ENCODE measurements at places on chromosomes 16 and 17.

DNA sequence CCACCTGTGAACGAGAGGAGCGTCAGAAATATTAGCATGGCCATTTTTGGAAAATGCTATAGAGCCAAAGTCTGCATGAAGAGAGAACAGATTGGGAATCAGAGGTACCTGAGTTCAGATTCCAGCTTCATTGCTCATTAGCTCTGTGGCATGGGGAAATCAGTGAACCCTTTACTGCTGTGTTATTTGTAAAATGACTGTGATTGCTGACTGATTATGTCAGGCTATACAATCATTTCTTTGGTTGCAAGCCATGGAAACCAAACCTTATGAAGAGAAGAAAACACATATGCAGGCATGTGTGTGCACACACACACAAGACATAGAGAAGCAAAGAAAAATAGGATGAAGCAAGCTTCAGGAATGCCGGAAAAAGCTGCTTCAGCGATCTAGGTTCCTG lies 101.4 kb upstream of the HSBP1 start:
- no peak for DNase-seq

DNA sequence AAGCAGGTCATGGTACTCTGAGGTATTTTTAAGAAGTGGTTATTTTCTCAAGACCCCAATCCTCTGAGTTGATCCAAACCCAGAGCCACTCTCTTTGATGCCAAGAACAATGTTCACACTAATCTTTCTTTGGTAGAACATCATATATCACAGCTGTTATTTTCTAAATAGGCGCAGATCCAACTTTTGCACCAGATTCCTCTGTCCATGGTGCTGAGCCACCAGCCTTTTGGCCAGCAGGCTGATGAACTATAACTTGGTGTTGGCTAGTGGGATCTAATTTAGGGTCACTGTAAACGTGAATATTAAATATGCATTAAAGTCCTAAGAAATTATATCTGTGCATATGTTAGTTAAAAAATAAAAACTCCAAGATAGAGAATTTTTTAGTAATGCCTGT lies 7.0 kb upstream of the ZKSCAN2 start:
- DNase-seq: no peak

- DNase-seq: no peak
Observed at GRCh38 chr16:55154956-55155355, 169.0 kb upstream of the IRX6 start.

GRCh38 chr17:66711881-66712321 lies 123.0 kb upstream of the CACNG5 start:
- DNase-seq: no peak

GRCh38 chr17:5499476-5500231 lies 13.3 kb downstream of the MIS12 start:
- DNase-seq: no peak

GRCh38 chr16:56450986-56451752 lies at the start of the genes NUDT21 and OGFOD1:
TSS of gene NUDT21 (minus strand) at chr16:56451332. CDS start at chr16:56451202, 130 bp downstream.
TSS of gene OGFOD1 (plus strand) at chr16:56451554. CDS start at chr16:56451613, 59 bp downstream.
- peak; percentile 87 for DNase-seq

DNA sequence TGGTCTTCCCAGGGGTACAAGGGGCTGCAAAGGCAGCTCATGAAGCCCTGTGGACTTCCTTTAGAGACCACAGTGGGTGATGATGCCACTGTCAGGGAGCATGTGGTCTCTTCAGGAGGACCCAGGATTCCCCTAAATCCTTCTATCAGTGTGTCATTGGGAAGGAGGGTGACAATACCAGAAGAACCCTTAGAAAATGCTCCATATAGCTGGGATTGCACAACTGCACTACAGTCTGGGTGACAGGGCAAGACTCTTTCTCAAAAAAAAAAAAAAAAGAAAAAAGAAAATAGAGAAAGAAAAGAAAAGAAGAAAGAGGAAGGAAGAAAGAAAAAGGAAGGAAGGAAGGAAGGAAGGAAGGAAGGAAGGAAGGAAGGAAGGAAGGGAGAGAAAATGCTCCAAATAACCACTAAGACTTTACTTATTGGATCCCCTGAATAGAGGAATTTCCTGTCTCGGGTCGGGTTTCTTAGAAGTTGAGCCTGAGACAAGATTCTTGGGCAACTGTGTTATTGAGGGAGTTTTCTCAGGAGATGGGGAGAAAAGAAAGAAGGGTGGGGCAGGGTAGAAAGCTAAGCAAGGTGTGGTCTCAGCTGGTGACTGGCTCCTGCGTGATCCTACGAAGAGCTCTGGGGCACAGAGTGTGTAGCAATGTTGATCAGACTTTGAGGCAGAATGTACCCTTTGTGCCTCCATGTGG lies 83.1 kb upstream of the DNAH9 start:
- DNase-seq: no peak

- DNase-seq: no peak
Observed at GRCh38 chr17:82889496-82890338, 49.9 kb upstream of the ZNF750 start.

DNA sequence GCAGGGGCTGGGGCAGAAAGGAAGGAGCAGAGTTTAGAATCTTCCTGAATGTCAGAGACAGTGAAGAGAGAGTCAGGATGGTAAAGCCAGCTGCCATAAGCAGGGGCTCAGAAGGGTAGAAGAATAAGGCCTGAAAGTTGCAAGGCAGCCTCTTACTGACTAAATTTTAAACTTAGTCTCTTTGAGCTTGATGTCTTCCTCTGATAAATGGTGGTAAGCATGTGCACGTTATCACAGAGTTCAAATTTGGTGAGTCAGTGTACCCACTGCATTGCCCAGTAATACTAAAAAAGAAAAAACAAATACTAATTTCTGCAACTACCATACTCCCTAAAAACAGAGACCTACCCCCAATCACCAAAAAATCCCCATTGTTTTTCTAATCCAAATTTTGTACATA lies 45.2 kb downstream of the SIAH1 start:
- no peak for DNase-seq

DNA sequence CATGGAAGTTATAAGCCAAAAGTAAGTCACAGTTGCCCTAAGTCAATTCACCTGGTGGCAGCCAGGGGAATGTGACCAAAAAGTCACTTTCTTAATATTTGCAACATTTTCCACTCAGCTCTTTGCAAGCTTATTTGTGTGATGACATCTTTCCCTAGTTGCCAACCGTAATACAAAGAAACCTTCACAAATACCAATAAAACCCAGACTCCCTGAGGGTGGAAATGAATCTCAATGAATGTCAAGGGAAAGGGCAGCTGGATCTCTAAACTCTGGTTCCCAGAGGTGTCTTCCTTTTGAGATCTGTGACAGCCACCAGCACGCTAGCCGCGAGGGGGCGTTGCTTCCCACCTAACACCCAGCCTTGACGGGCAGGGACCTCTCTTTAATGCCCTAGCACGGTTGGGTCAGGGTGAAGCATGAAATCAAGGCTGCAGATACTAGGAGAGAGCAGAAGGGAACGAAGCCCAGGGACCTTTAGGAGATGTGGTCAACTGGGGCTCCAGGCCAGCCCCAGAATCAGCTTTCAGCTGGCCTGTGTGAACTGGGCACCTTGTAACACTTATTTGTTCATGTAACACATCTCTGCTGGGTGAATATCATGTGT lies 82.2 kb downstream of the CMC2 start:
- no peak for DNase-seq

DNA sequence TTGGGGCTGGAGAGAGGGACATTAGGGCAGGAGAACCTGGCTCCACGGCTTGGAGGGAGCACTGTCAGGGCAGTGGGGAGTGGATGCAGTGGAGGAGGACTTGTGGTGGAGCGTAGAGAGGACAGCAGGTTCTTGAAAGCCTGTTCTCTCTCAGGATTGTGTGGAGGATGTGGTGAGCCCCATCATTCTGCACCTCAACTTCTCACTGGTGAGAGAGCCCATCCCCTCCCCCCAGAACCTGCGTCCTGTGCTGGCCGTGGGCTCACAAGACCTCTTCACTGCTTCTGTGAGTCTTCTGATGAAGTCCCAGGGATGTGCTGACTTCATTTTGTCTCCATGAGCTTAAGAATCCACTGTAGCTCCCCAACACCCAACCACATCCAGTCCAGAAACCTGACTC lies 13.5 kb downstream of the COX6A2 start:
- no peak for DNase-seq

DNA sequence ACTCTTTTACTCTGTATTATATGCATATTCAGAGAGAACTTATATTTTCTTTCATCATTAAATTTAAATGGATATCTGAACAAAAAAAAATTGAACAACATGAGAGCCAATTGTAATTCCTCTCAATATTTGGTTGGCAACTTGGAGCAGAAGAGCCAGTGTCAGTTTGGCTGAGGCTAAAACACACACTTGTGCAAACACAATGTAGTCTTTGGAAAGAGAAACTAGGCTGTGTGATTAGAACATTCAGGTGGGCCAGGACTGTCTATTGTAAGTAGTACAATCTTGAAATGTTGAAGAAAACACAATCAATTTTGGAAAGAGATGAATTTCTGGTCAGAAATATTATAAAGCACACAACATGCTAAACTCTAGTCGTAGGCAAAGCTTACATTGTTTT lies 17.0 kb downstream of the DCAF7 start:
- no peak for DNase-seq

- no peak for DNase-seq
Observed at GRCh38 chr16:9107025-9107970, 15.9 kb downstream of the HAPSTR1 start.

- no peak for DNase-seq
Observed at GRCh38 chr16:66901626-66902025, 17.1 kb downstream of the CDH16 start.

DNA sequence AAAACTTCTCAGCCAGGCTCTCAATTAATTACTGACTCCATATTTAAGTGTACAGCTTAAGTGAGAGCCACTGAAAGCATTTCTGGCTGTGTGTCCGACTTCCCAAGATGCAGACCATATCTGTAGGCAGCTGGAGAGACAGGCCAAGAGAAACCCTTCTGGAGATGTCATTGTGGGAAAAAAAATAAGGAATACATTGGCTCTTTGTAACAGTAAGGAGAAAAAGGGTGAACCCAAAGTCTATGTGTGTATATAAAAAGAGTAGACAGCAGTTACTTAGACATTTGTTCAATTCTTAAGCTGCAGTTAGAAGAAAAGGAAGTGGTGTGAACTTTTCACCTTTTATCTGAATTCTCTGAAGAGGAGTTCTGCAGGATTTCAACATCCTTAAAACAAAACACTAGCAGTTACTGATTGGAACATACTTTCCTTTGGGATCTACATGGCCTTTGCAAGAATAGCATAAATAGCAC lies 21.7 kb downstream of the FAM117A start:
- DNase-seq: no peak

- no peak for DNase-seq
Observed at GRCh38 chr17:50728881-50729765, 9.7 kb downstream of the LUC7L3 start.

GRCh38 chr17:48483004-48483403 lies 47.8 kb downstream of the HOXB1 start:
- DNase-seq: no peak

- no peak for DNase-seq
Observed at GRCh38 chr17:65185062-65185461, 47.9 kb downstream of the RGS9 start.

- no peak for DNase-seq
Observed at GRCh38 chr17:58503866-58504265, 10.6 kb downstream of the MTMR4 start.

DNA sequence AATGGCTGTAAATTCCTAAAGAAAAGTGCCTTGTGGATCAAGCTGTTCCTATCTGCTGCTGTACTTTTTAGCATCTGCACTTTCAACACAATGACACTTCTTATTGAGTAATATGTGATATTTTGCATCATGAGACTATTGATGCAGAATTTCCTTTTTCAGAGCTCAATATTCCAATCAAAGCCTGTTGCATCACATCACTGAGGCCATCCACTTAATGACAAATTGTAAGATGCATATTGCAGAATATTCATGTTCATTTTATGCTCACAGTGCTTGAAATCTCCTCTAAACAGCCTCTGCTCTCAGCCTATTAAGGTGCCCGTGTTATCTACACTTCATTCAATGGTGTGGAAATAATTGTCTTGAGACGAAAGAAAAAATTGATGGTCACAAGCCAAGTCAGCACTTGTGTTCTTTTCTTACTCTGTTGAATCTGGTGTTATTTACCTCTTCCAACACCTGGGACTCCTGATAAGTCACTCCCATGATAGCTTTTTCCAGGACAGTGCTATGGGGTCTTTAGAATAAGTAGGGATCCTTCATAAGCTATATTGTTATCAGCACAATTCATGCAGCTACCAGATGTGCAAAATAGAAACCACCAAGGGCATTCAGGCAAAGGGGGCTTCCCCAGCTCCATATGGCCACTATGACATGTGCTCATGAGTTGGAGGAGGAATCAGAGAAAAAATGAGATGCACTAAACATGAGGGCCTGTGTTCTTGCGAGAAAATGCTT lies 9.3 kb upstream of the SKAP1 start:
- no peak for DNase-seq

DNA sequence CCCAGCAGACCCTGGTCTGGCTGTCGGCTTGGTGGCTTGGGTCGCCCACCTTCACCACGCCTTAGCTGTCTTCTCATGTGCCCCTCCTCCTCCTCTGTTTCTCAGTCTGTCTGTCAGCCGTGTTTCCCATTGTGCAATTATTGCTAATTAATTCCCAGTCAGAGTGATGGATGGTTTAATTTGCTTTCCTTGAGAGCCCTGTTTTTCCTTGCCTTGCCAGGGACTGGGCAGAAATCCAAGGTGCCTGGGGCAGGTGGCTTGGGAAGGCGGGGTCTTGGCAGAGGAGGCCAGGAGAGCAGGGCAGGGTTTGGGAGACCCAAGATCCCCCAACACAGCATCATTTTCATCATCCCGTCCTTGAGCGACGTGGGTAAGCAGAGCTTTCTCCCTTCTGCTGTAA lies 21.3 kb downstream of the NECAB2 start:
- DNase-seq: no peak

DNA sequence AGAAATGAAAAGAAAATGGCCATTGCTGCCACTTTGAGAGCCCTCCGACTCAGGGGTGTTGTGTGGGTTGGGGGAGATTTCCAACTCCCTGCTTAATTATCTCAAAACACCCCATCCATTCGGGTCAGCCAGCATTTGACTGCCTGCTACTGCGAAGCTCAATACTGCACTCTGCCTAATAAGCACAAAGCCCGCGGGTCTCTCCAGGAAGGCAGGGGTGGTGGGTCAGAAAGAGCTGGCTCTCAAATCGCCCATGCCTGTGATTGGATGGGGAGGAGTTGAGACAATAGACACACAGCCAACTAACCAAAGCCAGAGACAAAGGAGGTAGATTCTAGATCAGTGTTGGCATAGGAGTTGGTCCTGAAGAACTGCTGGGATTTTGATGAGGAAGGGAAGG lies 2.3 kb upstream of the XAF1 start:
- no peak for DNase-seq

- DNase-seq: no peak
Observed at GRCh38 chr16:56532714-56533113, 12.9 kb upstream of the BBS2 start.
